ENCODE measurements at places on chromosomes 1 and 21.

- DNase-seq, result no peak
Measured at GRCh38 chr1:231241750-231242149, 738 bp downstream of the GNPAT start.

- DNase-seq, result no peak
Measured at GRCh38 chr1:186212568-186213224, 162.4 kb downstream of the TPR start.

GRCh38 chr1:110152133-110152785, 2.0 kb downstream of the SLC6A17 start:
- no peak for DNase-seq

DNA sequence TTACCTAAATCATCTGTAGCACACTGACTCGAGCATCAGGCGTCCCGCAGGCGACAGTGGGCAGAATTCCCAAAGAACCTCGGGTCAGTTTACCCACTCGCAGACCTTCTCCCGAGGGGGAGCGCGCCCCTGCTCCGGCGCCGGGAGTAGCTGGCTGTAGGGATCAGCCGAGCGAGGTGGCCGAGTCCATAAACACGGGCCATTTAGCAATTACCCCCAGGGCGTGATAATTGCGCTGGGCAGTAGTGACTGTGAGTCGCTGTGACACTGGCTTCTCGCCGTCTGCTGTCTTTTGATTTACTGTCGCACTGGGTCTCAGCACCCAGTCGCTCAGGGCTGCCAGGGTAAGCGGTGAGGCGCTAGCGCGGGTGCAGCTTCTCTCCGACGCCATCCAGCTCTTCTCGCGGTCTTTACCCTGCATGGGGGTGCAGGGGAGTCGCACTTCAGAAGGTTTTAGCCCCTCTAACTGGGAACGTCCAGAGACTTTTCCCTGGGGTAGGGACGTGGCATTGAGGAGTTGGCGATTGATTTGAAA, 16.2 kb downstream of the HLX start:
- DNase-seq, result no peak

DNA sequence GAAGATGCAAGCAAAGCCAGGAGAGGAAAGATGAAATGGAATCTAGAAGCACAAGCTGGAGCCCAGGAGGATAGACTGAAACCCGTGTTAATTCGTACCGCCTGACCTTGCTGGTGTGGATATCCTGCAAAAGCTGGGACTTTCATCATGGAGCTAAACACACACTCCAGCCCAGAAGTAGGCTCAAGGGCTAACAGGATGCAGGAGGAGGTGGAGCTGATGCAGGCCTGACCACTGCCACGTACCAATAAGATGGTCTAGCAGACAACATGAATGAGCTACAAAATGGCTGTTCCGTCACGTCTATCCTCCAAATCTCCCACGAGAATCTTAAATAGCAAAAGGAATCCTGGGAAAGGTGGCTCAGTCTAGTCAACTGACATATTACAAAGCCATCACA, 270.3 kb downstream of the SDCCAG8 start:
- no peak for DNase-seq

DNA sequence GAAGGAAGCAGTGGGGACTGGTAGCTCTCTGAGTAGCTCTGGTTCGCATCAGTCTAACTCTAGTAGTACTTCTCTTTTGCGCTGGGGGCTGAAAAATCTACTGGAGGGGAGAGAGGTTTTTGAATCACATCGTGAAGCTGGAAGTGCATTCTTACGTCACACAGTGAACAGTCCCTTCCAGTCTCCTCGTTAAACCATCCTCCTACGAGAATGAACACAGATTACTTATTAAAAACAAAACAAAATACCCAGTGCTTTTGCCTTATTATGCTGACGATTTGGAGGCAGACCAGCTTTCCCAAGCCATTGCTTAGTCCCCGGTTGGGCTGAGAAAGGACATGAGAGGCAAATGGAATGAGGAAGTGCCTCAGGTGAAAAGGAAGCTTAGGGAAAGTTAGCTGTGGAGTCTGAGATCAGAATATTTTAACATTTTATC, 16.1 kb downstream of the HUNK start:
- DNase-seq, result no peak

DNA sequence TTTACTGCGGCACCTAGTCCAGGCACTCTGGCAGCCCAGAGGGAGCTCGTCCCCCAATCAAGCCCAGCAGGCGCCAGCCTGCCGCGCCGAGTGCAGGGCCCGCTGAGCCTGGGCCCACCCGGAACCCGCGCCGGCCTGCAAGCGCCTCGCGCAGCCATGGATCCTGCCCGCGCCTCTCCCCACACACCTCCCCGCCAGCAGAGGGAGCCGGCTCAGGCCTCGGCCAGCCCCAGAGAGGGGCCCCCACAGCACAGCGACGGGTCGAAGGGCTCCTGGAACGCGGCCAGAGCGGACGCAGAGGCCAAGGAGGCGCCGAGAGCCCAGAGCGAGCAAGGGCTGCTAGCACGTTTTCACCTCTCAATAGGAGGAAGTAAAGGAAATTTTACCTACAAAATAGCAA, 767.0 kb downstream of the MRPL39 start:
- no peak for DNase-seq

GRCh38 chr1:228396770-228397662, 9.6 kb downstream of the TRIM11 start:
- no peak for DNase-seq

GRCh38 chr1:168096296-168097165, 40.2 kb downstream of the GPR161 start:
- DNase-seq, result no peak

All from activated CD8-positive, alpha-beta memory T cell treated with anti-CD3 and anti-CD28 coated beads for 4 hours (primary cell).